HT1080 (cell line): ENCODE measurements at places on chromosomes 6 and 20. TPM values are rescaled to one million over a fixed set of nuclear protein-coding genes. Genes with fewer than 3 reads are reported as not detected.

Gene NUP43
- 42.5 and 49.7 TPM in 2 replicates for total RNA-seq

Gene L3MBTL1
- total RNA-seq: 0.07 TPM in 1 of 2 replicates, not detected in the other

Gene HLA-DMB
- total RNA-seq: 0.07 and 0.16 TPM in 2 replicates

Gene BMP5
- 0.03 TPM in 1 of 2 replicates, not detected in the other for total RNA-seq

Gene TGM2
- 129 and 146 TPM in 2 replicates for total RNA-seq

Gene PTPRT
- total RNA-seq: not detected in 2 replicates

Gene PBOV1
- total RNA-seq: not detected in 2 replicates

Gene LPIN3
- 0.07 and 0.31 TPM in 2 replicates for total RNA-seq

Gene LY6G6C
- not detected in 2 replicates for total RNA-seq

Gene CENPB
- total RNA-seq: 166 and 180 TPM in 2 replicates

Gene ZNF391
- 0.06 and 0.13 TPM in 2 replicates for total RNA-seq

Gene PACSIN1
- not detected in 2 replicates for total RNA-seq

Gene OXT
- not detected in 2 replicates for total RNA-seq

Gene TMEM244
- total RNA-seq: not detected in 2 replicates

GRCh38 chr6:255041-255750, 37.1 kb upstream of the DUSP22 start:
- no peak for DNase-seq

GRCh38 chr6:143607974-143608373, 69.8 kb upstream of the PHACTR2 start:
- DNase-seq: no peak

GRCh38 chr6:72580281-72580940, 41.5 kb upstream of the KCNQ5 start:
- DNase-seq: peak; percentile 73

DNA sequence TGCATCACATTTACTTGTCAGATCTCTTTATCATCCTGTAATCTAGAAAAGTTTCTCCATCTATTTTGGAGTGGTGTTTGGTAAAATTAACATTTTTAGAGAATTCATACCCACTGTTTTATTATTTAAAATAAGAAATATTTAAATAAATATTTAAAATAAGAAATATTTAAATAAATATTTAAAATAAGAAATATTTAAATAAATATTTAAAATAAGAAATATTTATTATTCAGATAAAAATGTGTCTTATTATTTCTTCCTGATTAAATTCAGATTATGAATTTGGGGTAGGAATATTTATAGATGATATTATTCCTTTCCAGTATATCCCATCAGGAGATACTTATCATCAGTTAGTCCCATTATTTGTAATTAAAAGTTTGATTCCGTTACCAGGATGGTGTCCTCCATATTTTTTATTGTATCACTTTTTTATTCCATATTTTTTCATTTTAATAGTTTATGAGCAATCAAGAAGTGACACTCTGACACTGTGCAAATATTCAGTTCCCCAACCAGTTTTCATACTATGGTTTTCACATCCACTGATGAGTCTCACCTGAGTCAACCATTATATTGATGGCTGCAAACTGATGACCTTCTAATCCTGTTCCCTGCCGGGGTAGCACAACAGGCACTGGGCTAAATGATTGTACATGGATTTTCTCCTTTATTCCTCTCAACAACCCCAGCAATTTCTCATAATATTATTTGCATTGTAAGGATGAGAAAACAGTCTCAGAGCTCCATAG, 1023.0 kb downstream of the KIF16B start:
- DNase-seq: no peak

GRCh38 chr20:13128173-13128572, 92.9 kb upstream of the ISM1 start:
- no peak for DNase-seq

DNA sequence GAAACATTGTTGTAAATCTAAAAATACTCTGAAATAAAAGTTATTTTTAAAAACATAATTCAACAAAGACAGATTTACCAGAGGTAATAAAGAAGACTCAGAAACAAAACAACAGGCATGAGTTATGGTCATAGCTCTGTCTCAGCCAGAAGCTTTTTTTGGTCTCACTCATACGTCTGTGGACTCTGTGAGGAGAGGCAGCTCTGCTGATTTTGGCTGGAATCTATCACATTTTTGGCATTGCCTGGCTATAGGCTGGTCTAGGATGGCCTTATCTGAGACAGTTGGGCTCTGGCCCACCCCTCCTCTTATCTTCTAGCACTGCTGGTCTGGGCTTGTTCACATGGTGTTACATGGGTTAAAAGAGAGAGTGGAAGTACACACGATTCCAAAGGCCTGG, 514.0 kb upstream of the BTBD3 start:
- no peak for DNase-seq

- DNase-seq: no peak
Observed at GRCh38 chr6:166721576-166721975, 94.5 kb upstream of the RPS6KA2 start.

- DNase-seq: no peak
Observed at GRCh38 chr6:116512111-116512559, 696 bp downstream of the CALHM5 start.

GRCh38 chr6:41036601-41037000, 2.4 kb downstream of the UNC5CL start:
- DNase-seq: peak; percentile 29

DNA sequence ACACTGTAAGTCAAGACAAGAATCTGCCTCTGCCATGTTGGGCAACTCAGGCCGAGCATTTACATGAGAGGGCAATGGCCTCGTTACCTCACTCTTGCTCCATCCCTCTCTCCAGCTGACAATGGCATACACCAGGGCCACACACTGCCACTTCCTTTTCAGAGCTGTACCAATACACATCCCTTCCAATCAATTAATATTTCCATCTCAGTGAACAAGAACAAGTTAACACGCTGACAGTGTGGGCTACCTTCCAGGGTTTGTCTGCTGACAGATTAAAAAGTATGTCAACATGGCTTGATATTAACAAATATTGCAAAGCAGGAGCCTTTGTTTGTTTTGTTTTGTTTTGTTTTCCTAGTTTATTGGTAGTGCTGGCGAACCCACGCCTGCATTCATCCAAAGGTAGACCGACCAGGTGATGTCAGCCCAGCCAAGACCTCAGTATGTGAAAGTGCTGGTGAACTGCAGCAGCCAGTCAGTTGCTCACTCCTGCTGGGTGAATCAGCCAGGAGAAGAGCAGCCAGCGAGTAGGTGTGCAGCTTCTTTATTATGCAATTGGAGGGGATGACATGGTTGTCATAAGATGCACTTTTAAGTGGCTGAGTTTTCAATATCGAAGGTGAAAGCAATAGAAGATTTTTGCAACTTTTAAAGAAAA, 487.3 kb upstream of the JARID2 start:
- no peak for DNase-seq

DNA sequence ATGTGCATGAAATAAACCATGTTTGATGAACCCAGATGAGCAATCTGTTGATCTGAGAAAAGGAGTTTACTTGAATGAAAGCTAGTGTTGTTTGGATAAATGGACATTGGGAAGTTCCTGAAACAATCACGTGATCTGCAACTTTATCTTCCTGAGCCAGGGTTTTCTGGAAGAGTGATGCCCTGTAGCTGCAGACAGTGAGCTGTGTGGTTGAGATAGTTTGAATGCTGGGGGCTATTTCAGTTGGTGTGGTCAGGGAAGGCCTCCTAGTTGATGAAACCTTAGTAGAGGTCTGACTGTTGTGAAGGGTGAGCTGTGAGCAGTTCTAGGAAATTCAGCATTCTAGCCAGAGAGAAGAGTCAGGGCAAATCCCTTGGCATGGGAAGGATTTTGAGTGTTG, 643.7 kb downstream of the UTRN start:
- DNase-seq: no peak

- no peak for DNase-seq
Observed at GRCh38 chr6:83273596-83273995, 80.4 kb downstream of the RWDD2A start.

DNA sequence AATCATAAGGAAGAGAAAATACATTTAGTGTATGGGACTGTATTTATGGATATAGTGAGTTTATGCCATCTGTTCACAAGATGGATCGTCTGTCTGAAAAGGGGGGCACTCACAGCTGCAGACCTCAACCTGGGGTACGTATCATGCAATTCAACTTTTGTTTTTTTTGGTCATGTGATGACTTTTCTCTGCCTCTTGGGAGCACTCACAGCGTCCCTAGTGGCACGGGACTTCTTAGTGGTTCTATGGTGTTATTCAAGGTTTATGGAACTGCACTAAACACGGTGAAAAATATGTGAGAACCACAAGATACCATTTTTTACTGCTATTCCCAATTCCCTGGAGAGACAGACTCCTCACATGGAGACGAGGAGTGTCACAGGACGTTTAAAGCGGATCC, 60.4 kb upstream of the MPC1 start:
- DNase-seq: no peak

- no peak for DNase-seq
Observed at GRCh38 chr6:109421184-109421583, 19.2 kb downstream of the PPIL6 start.

GRCh38 chr20:41173161-41173721, 35.9 kb downstream of the PLCG1 start:
- peak; percentile 67 for DNase-seq

- no peak for DNase-seq
Observed at GRCh38 chr6:3918469-3918868, 69.3 kb downstream of the FAM50B start.

- no peak for DNase-seq
Observed at GRCh38 chr6:106252687-106253086, 72.9 kb downstream of the ATG5 start.

DNA sequence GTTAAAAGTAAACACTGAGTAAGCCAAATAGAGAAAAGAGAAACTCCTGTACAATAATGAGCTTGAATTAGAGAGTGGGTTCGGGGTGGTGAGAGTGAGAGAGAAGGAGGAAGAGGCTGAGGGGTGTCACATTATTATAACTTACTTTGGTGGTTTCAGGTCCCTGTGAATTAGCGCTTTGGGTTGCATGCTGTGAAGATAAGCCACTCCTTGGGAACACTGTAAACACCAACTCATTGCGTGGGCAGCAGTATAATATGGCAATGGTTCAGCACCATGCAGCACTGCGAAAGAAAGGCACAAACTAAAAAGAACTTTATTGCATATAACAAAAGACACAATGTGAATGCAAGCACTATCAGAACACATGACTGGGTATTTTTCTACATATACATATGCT, 26.9 kb downstream of the MAP3K7 start:
- DNase-seq: no peak

- no peak for DNase-seq
Observed at GRCh38 chr6:149443411-149444181, 41.2 kb downstream of the ZC3H12D start.

- peak; percentile 55 for DNase-seq
Observed at GRCh38 chr6:126716826-126717509, 377.1 kb downstream of the CENPW start.

GRCh38 chr20:17557675-17558006, 12.2 kb upstream of the DSTN start:
- peak; percentile 79 for DNase-seq

DNA sequence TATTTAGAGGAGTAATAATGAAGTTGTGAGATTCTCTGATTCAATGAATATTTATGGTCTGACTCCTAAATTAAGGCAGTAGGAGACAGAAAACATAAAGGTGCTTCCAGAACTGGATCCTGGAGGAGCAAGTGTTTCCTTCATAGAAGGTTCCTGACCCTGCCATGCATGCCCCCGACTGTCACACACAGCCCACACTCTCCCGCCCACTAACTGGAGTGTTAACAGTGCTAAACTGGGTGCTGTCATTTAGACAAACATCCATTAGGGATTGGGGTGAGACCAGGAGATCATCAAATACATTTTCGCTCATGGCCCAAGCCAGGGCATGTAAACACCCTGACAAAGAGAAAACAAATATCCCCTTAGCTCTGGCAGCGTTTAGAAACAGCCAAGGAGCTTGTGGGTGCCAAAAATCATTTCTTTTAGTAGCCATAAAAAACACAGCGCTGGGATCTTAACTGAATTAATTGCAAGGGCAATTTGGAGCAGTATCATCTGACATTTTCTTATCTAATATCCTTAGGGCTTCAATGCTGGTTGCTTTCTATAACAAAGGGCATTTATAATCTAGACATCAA, 46.8 kb downstream of the INSM1 start:
- no peak for DNase-seq

DNA sequence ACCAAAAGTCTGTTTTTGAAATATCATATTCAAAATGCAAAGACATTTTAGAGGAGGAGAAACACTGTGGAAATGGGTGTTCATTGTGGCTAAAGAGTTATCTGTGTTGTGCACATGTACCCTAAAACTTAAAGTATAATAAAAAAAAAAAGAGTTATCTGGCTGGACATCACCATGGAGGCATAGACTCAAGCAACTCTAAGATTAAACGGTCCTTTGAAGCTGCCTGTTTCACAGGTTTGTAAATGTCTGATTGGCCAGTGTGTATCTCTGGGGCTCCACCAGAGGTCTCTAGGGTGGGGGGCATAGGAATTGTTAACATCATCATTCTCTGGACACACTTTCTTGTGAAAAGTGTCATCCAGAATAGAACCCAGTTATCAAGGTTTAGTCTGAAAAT, 39.2 kb downstream of the TSPYL4 start:
- no peak for DNase-seq

GRCh38 chr6:136624347-136624746, 74.1 kb upstream of the MAP7 start:
- DNase-seq: no peak

DNA sequence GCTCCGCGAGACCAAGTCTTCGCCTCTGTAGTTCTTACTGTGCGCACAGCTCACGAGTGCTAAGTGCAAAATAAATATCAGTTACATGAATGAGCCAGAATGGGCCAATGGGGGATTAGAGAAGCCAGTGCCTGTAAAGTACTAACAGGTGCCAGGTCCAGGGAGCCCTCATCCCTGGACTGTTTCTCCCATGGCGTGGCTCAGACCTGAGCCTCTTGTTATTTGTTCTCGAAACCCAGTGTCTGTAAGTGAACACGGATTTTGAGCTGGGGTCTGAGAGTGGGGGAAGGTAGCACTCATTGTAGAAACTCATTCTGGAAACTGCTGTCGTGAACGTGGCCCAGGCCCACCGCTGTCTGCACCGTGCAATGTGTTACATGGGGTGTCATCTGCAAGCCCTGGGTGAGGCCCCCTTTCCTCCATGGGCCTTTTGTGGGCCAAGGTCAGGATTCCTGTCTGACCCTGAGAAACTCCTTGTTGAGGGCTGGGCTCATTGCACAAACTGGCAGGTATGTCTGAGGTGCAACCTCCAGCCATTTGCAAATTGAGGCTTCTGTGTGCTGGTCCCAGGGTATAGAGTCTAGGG, 154.7 kb downstream of the SYCP2 start:
- DNase-seq: no peak
